Smooth muscle cell of trachea (primary cell): ENCODE measurements at places on chromosomes 11 and 22. TPM values are rescaled to one million over a fixed set of nuclear protein-coding genes. Genes with fewer than 3 reads are reported as not detected.

Gene PHLDB1
- 77.2 and 103 TPM in 2 replicates for total RNA-seq

Gene MMP13
- not detected in 2 replicates for total RNA-seq

Gene TRIM66
- 7.4 and 9.6 TPM in 2 replicates for total RNA-seq

Gene TNNI2
- not detected in 2 replicates for total RNA-seq

Gene CXCR5
- under 0.01 TPM in 1 of 2 replicates, not detected in the other for total RNA-seq

Gene LRRC32
- total RNA-seq = 5.4 and 48.3 TPM in 2 replicates

Gene EIF1AD
- total RNA-seq = 28.2 and 29.3 TPM in 2 replicates

Gene RNF121
- 38.7 and 42.0 TPM in 2 replicates for total RNA-seq

Gene BBOX1
- total RNA-seq = not detected in 2 replicates

Gene SCUBE1
- total RNA-seq = 0.33 and 0.58 TPM in 2 replicates

Gene BANF1
- total RNA-seq = 17.5 and 26.5 TPM in 2 replicates

Gene CASP4
- 116 and 179 TPM in 2 replicates for total RNA-seq

Gene CYB561A3
- 38.1 and 174 TPM in 2 replicates for total RNA-seq

Gene APOC3
- not detected in 2 replicates for total RNA-seq

Gene MED17
- 21.0 and 30.5 TPM in 2 replicates for total RNA-seq

Gene C11orf16
- total RNA-seq = not detected in 2 replicates

Gene GLB1L3
- total RNA-seq = not detected in 2 replicates

Gene OR10D3
- total RNA-seq = not detected in 2 replicates

Gene ADM2
- 0.87 and 2.3 TPM in 2 replicates for total RNA-seq

Gene CCDC73
- not detected in 2 replicates for total RNA-seq

Gene RCE1
- total RNA-seq = 16.7 and 22.2 TPM in 2 replicates

Gene DBX1
- not detected in 2 replicates for total RNA-seq

Gene PRR33
- not detected in 2 replicates for total RNA-seq

Gene ROBO3
- 9.0 and 19.0 TPM in 2 replicates for total RNA-seq

Gene GRM5
- total RNA-seq = not detected in 2 replicates

Gene VSIG2
- 0.33 TPM in 1 of 2 replicates, not detected in the other for total RNA-seq

Gene RTN4R
- total RNA-seq = 0.15 and 0.33 TPM in 2 replicates

Gene BAD
- total RNA-seq = 80.6 and 85.5 TPM in 2 replicates

Gene MPPED1
- total RNA-seq = not detected in 2 replicates

Gene OR56A1
- under 0.01 TPM in 1 of 2 replicates, not detected in the other for total RNA-seq

Gene CRYBB2
- total RNA-seq = not detected in 2 replicates

Gene USH1C
- total RNA-seq = not detected in 2 replicates

Gene CYP2D6
- total RNA-seq = 0.15 and 0.33 TPM in 2 replicates

Gene TYR
- not detected in 2 replicates for total RNA-seq

Gene E2F8
- under 0.01 and 1.0 TPM in 2 replicates for total RNA-seq

Gene DCHS1
- 24.4 and 39.2 TPM in 2 replicates for total RNA-seq

Gene ACRV1
- under 0.01 and 0.15 TPM in 2 replicates for total RNA-seq

Gene VSTM5
- under 0.01 TPM in 1 of 2 replicates, not detected in the other for total RNA-seq

Gene TIGD3
- under 0.01 TPM in 1 of 2 replicates, not detected in the other for total RNA-seq

Gene PACSIN3
- total RNA-seq = 31.3 and 34.1 TPM in 2 replicates

Gene METTL15
- total RNA-seq = 21.5 and 28.9 TPM in 2 replicates

Gene ZDHHC13
- 10.4 and 14.3 TPM in 2 replicates for total RNA-seq

Gene GAL3ST3
- not detected in 2 replicates for total RNA-seq

Gene MS4A3
- total RNA-seq = not detected in 2 replicates
